ENCODE measurements at places on chromosomes 12 and 14. TPM values are rescaled to one million over a fixed set of nuclear protein-coding genes. Genes with fewer than 3 reads are reported as not detected.

DNA sequence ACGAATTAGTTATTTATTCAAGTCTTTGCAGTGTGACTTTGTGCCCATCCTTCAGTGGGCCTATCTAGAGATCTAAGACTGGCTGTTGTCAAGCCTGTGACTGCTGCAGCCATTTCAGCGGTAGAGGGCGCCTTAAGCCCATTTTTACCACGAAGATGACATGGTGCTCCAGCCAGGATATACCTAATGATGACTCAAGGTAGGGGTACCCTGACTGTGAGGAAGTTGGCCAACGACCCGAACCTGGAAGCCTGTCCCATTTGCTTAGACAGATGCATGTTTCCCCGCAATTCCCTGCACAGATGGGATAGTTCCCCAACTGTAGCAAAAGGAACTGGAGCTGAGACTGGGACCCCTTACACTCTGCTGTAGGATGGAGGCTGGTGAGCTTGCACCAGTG, 41.3 kb downstream of the RAB3IP start:
- DNase-seq = peak; percentile 43

GRCh38 chr12:114448618-114448933, 42.6 kb upstream of the TBX5 start:
- DNase-seq = no peak

DNA sequence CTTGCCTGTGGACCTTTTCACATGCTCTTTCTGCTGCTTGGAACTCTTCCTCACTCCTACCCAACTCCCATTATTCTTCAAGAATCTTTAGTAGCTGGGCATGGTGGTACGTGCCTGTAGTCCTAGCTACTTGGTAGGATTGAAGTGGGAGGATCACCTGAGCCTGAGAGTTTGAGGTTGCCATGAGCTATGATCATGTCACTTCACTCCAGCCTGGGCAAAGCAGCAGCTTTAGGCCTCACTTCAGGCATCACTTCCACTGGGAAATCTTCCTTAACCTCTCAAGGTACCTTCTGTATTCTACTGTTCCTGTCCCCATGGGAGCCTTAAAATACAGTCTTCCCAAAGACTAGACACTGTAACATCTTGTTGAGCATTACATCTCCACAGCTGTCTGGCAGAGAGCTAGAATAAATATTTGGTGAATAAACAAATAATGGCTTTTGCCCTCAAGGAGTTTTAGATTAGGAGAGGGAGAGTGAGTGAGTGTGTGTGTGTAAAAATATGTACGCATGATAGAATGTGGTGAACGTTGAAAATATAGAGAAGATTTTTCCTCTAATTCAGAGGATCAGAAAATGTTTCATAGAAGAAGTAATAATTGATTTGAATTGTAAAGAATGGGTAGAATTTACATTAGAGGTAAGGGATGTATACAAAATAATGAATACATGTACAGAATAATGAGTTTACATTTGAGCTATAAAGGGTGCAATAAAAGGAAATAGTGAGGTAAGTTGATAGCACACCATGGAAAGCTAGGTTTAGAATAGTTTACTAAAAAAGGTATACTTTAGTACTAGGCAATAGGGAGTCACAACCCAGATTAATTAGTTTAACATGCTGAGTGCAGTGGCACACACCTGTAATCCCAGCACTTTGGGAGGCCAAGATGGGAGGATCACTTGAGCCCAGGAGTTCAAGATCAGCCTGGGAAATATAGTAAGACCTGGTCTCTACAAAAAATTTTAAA, 29.2 kb upstream of the BMAL2 start:
- no peak for DNase-seq

Gene POLE2
- total RNA-seq = 32.5 TPM

Gene NKX2-1
- total RNA-seq = 0.06 TPM

Gene KCNMB4
- 0.90 TPM for total RNA-seq

Gene TSPAN8
- 1.2 TPM for total RNA-seq
